NCI-H1092 treated with DMSO at 0.1 percent for 48 hours (cell line): ENCODE measurements at places on chromosomes 6 and 20.

- DNase-seq, result no peak
Observed at GRCh38 chr6:42105156-42105648, 37.2 kb downstream of the C6orf132 start.

DNA sequence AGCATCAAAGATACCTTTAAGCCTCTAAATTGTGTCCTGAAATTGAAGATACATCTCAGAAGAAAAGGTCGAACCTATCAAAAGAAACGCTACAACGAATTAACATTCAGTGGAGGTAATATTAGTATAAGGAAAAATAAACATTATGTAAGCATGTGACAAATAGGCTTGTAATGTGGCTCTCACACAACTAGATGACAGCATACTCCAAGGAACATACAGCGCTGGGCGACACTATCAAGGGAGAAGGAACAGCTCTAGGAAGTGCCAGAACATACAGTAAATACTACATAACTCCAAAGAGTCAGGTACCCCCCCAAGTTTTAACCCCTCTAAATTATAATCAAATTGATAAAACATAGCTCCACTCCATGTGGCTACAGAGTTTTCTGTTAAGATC is 103.5 kb downstream of the LAMP5 start:
- peak; percentile 63 for DNase-seq

GRCh38 chr6:154805288-154805911 is 72.2 kb downstream of the SCAF8 start:
- peak; percentile 31 for DNase-seq

DNA sequence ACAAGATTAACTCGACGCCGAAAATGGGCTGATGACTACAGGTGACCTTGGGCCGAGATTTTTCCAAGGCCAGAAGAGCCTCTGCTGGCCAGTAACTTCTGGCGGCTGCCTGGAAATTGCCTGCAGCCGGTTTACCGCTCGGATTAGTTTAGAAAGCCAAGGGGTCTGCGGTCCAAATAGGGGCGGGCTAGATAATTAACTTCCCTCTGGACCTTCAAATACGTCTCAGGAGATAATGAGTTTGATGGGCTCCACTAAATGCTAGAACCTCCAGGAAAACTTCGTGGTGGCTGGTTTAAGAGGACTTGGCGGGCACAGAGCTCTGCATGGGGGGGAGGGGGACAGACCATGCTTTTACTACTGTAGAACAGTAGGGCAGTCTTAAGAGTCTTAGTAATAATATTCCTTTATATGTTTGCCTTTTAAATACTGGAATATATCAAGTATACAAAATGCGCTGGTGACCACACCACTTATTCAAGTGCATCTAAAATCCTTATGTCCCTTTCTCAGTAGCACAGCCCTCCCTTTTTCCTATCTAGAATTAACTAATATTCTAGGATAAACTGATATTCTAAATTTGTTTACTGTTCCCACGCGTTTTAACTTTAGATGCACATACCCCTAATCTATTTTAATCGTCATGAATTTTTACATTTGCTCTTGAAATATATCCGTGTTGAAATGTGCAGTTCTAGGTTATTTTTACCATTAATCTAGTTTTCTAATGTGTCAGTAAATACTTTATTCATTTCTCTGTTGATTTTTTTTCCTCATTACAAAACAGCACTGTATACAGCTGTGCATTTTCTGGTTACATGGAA is 107.5 kb upstream of the PRSS16 start:
- DNase-seq, result no peak

GRCh38 chr6:36985417-36985807 is 584 bp downstream of the MTCH1 start:
- peak; percentile 9 for DNase-seq

DNA sequence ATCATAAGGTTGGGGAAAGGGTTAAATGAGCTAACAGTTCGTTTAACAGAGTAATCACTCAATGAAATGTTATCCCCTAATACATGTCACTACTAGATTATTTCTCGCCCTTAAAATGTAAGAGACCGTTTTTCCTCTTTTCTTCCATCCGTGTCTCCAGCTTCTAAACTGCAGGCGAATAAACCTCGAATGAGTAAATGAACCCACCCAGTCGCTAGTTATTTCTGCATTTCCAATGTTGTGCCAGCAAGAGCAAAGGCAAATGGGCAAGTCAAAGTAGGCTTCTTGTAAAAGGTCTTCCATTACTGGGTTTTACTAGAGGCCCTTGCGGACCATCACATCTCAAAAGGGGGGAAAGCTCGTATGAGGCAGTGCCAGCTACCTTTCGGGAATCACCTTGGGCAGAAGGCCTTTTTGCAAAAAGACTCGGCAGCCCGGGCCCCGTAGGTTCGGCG is 400 bp upstream of the SMAP1 start:
- DNase-seq, result no peak

DNA sequence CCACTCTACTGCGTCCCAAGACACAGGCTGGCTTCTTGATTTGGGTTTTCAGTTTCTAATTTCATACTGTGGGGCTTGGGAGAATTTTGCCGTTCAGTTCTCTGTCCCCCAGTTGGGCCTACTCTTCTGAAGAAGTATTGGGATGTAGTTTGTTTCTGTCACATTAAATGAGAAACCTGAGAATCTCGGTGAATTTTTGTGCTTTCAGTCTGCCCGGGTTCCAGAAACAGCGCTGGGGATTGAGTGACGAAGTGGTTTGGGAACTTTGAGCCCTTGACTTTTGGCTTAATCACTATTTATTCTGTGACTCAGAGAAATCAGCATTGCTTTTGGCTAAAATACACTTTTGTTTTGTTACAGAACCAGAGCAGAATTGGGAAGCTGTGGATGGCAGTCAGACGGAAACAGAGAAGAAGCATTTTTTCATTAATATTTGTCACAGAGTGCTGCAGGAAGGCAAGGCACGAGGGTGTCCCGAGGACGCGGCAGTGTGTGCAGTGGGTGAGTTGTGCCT is 74.0 kb downstream of the IGF2R start:
- no peak for DNase-seq

- no peak for DNase-seq
Observed at GRCh38 chr20:19502169-19502568, 255.9 kb upstream of the RIN2 start.

- DNase-seq, result no peak
Observed at GRCh38 chr6:122902326-122902725, 93.7 kb upstream of the CLVS2 start.

DNA sequence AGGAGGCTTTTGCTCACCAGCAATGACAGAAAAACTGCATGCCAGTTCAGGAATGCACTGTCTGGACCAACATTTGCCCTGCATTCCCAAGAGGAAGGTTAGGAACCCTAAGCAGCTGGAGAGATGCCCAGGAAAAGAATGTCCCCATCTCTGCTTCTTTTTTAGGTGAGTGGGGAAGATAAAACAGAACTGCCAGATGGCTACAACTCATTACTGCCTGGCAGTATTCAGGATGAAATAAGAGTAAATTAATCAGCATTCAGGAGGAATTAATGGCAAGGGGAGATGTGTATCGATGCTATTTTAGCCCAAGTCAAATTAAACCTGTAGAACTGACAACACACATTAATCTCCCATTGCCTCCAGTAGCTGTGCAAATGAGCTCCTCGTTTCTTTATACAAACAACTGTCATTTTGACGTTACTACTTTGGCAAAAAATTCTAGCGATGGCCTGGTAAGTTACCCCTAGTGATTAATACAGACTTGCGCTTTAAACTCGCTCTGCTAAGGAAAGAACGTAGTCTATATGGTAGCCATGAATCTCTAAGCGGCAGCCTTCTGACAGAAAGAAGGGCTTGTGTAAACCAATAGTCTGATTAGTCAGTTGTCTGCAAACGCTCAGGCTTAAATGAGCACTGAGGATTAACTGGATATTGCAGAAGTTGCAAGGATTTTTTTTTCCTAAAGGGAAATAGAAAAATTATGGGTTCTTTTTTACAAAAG is 16.7 kb upstream of the SMLR1 start:
- no peak for DNase-seq

DNA sequence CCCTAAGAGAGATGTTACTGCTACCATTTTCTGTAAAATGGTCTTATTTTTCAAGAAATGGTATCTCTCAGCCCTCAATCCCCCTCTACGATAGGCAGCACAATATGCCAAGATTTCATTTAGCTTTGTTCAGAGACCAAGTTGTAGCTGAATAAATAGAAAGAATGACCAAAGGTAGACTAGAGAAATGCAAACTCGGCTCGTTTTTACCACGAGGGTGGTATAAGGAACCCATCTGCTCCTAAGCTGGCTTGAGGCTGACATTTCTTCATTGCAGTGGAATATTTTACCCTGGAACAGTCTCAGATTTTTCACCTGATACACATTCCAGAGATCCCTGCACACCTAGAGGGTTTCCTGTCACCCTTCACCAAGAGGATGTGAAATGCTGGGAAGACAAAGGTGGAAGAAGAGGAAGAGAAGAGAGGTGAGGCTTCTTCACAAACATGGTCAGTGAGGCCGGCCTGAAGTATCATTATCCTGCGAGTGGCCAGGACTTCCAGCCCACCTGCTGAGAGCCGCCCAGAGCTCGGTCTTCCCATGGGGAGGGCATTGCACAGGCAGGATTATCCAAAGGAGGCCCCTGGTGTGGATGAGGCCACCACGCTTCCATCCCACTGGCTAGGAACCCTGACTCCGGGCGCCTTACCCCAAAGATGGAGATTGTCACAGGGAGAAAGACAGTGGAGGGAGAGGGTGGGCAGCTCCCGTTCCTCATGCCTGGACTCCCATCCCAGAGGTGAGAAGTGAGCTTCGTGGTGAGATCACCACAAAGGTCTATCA is 57.1 kb upstream of the AFDN start:
- no peak for DNase-seq

- DNase-seq, result no peak
Observed at GRCh38 chr20:12262747-12263146, 345.1 kb downstream of the BTBD3 start.

DNA sequence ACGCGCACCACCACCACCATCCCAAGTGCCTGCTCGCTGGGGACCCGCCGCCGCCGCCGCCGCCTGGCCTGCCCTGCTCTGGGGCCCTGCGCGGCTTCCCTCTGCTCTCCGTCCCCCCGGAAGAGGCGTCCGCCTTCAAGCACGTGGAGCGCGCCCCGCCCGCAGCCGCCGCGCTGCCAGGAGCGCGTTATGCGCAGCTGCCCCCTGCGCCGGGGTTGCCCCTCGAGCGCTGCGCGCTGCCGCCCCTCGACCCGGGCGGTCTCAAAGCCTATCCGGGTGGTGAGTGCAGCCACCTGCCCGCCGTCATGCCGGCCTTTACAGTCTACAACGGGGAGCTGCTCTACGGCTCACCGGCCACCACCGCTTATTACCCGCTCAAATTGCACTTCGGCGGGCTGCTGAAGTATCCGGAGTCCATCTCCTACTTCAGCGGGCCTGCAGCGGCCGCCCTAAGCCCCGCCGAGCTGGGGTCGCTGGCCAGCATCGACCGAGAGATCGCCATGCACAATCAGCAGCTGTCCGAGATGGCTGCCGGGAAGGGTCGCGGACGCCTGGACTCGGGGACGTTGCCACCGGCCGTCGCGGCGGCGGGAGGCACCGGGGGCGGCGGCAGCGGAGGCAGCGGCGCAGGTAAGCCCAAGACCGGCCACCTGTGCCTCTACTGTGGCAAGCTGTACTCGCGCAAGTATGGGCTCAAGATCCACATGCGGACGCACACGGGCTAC is 7.2 kb downstream of the PRDM13 start:
- DNase-seq, result peak; percentile 68

GRCh38 chr20:50538276-50538675 is 28.1 kb downstream of the PTPN1 start:
- no peak for DNase-seq

DNA sequence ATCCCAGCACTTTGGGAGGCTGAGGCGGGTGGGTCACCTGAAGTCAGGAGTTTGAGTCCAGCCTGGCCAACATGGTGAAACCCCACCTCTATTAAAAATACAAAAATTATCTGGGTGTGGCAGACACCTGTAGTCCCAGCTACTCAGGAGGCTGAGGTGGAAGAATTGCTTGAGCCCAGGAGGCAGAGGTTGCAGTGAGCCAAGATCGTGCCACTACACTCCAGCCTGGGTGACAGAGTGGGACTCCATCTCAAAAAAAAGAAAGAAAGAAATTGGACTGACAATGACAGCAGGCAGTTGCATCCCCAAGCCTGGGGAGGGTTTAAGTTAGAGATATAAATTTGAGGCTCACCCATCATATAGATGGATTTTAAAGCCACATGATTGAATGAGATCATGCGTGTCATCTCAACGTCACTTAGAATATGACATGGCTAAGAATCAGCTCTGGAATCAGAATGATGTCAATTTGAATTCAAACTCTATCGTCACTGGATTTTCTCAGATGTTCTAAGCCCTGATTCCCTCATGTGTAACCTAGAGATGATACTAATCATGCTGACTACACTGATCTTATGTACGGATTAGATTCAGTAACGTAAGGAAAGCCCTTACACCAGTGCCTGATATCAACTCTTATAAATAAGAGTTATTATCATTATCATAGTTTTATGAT is 534.0 kb upstream of the JARID2 start:
- no peak for DNase-seq

DNA sequence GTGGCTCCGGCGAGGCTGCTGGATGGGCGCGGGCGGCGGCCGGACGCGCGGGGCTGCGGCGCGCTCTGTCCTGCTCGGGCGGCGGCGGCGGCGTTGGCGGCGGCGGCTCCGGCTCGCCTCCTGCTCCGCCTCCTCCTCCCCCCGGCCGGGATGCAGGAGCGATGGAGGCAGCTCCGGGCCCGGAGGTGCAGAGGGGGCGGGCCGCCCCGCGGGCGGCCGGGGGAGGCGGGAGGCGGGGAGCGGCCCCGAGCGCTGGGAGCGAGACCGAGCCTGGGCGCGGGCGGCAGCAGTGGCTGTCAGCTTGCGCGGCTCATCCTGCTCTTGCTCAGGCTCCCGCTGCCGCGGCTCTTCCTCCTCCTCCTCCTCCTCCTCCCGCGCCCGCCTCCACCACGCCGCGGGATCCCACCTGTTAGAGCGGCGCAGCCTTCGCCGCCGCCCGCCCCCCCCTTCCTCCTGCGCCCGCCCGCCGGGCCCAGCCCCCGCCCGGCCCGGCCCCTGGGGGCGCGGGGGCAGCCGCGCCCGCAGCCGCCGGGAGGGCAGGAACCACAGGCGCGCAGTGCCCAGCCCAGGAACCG is at the start of gene NOL4L:
NOL4L (minus strand) TSS at position 323 of the 575 bp plus-strand sequence. CDS start 443 bp downstream, outside the sequence.
- peak; percentile 30 for DNase-seq

DNA sequence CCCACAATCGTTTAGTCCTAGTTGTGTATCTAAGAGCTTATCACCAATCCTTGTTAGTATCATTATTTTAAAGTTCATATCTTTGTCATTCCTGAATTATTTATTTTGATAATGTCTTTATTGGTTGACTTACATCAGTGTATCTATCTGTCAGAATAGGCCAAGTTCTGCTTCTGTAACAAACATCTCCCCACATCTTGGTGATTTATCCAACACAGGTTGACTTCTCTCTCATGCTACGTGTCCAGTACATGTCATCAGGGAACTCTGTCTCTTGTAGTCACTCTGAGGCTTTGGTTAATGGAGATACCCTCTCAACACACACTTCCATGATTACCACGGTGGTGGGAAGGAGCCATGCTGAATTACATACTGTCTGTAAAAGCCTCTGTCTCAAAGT is 38.4 kb downstream of the BANF2 start:
- DNase-seq, result no peak
